ENCODE measurements at places on chromosomes 5 and 9.

- no peaks in the 10 kb centered on the region for H3K36me3 ChIP-seq
- no peak overlapping the region for H3K27ac ChIP-seq
- no peak overlapping the region for H3K4me3 ChIP-seq
- H3K27me3 ChIP-seq: peaks cover under 1% of the 10 kb centered on the region
Observed at GRCh38 chr5:137292461-137293027, 206.6 kb downstream of the SPOCK1 start.

DNA sequence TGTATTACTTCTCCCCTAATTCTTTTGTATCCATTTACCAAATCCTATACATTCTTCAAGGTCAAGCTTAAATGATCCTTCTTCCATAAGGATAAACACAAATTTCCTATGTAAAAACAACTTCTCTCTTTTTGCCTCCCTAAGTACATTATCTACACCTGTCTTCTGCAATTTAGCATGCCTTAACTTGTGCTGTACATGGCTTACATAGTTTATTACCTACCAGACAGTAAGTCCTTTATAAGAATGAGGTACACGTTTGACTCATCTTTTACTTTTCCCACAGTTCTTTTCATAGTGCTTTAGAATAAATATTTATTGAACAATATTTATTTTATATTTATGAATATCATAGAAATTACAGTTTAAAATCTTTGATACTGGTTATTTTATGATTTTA is 33.4 kb downstream of the GIN1 start:
- H3K36me3 ChIP-seq: peaks cover 42% of the 10 kb centered on the region
- H3K4me3 ChIP-seq: no peak overlapping the region
- H3K27me3 ChIP-seq: no peaks in the 10 kb centered on the region

- DNase-seq: no peak
- no peaks in the 10 kb centered on the region for H3K27me3 ChIP-seq
- H3K36me3 ChIP-seq: no peaks in the 10 kb centered on the region
- no peaks in the 10 kb centered on the region for H3K4me1 ChIP-seq
Observed at GRCh38 chr5:149320791-149321330, 24.4 kb upstream of the GRPEL2 start.

DNA sequence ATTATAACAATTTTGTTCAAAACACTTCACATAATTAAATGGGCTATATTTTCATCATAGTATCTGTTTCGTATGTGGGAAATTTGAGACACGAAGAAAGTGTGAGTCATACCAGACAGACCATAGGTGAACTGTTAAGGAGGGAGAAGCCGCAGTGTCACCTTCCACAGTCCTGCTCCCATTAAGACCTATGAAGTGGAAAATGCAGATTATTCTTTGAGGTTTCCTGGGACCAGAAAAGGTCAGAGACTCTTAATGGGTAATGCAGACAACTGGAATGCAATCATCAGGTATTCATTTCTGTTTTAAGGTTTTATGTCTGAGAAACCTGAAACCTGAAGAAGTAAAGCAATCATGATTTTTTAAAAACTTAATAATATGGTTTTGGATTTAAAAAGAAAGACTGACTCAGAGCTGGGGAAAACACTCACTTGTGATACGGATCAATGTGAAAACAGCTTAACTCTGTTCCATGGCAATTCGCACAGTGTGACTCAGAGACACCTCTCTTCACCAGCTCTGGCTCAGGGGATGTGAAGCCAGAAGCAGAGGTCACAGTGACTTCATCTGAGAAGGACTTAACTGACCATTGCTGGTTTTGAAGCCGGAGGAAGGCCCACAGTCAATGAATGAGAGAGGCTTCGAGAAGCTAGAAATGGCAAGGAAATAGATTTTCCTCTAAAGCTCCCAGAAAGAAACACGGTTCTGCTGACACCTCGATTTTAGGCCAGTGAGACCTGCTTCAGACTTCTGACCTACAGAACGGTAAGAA is 17.2 kb upstream of the GCNT1 start:
- H3K27ac ChIP-seq: peak overlapping the region; percentile 100
- peaks cover 2% of the 10 kb centered on the region for H3K27me3 ChIP-seq
- H3K4me1 ChIP-seq: peaks cover 65% of the 10 kb centered on the region
- H3K4me3 ChIP-seq: peak overlapping the region; percentile 87
- peak; percentile 48 for DNase-seq

DNA sequence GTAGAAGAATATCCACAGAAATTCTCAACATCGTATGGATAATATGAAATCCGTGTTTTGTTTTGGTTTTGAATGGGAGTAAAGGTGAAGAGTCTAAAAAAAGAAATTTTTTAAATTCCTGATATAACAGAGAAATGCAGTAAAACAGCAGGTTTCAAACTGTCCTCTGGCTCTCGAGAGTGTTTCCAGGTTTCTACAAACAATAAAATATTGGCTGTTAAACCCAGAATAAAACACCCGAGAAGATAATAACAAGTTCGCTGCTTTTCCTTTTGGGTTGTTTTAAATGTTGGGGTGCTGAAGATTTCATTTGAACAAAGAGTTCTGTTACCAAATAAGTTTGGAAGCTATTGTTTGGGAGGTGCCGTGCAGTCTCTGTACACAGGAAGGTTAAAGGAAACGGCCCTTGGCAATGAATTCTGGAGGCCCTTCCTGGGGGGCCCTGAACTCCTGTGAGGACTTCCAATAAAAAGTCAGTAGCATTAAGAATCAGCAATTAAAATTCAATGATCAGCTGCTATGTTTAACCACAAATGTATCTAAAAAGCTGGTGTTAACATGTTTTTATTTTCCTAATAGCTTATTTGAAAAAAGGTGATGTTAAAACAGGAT is 215.8 kb downstream of the TSSK1B start:
- DNase-seq: no peak
- H3K36me3 ChIP-seq: no peaks in the 10 kb centered on the region
- no peak overlapping the region for H3K4me3 ChIP-seq
